ENCODE measurements at places on chromosomes 2 and 18.

DNA sequence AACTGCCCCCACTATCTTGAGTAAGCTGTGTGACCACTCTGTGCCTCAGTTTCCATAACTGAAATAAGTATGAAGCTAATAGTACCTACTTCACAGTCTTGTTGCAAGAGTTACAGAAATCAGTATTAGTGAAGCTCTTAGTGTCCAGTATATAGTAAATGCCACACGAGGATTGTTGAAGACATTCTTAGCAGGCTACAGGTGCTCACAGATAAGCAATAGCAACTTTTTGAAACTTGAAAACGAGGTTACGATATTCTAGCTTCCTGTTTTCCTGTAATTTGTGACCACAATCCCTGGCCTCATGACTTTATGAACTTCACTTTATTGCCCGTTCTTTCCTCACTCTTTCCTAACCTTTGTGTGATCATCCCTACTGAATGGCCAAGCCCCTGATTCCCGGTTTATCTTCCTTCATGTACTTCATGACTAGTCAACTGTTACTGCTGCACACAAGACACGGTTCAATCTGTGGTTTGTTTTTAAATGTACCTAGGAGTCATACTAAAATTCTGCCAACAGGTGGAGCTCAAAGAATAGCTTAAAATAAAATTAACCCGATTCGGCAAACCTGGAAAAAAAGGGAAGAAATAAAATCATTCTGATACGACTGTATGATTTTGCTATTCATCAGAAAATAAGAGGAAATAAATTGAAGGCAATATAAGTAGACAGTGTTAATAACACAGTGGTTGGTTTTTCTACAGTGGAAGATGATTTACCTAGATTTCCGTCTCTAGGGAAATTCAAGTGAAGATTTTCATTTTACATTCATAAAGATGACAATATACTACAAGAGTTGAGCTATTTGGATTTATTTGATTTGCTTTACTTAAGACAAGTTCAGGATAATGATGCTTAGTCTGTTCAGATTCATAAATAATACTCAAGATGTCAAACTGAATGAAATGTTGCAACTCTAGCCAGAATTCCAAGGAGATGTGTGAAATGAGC, 38.1 kb upstream of the STAT1 start:
- DNase-seq: peak; percentile 40

GRCh38 chr2:217471319-217471718, 531.5 kb downstream of the TNS1 start:
- no peak for DNase-seq

GRCh38 chr2:37104178-37104577, 19.9 kb downstream of the GPATCH11 start:
- no peak for DNase-seq

DNA sequence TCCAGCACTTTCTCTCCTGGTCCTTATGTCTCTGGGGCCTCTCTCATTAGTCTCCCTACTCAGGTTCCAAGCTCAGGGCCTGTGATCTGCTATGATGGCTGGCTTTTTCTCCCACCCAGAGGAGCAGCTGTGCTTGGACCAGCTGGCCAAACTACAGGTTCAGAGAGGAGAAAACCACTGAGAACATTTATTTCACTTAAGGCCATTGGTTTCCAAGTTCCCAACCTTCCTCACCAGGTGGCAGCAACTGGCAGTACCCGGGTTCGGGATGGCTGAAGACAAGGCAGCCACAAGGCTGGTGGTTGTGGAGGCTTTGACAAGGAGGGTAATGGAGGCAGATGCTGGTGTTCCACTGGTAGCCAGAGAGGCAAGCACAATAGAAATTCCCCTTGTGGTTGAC, 29.9 kb upstream of the SELENOI start:
- peak; percentile 45 for DNase-seq

DNA sequence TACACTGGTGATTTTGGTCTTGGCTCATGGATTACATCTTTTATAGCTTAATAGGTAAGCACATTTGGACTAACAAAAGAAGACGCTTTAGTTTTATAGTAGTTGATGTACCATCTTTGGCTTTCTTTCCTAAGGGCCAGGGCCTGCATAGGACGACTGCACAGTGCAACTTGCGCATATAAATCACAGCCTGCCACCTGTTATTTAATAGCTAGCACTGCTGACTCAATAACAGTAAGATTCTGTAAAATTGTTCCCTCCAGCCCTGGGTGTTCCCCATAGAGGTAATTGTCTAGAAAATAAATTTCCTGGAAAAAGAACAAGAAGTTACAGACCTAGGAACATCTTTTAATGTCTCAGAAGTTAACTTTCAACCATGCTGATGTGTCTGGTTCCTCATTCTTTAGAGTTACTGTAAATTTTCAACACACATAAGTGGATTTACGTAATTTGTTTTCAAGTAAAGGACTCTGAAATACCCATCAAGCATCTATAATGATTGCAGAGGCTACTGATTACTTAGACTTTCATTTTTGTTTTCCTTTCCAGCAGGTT, 594.2 kb upstream of the NXPH2 start:
- no peak for DNase-seq

- DNase-seq: no peak
Observed at GRCh38 chr18:68220458-68220857, 494.4 kb downstream of the TMX3 start.
